ENCODE measurements at places on chromosomes 5 and 9.

GRCh38 chr5:118700510-118700909 is 287.8 kb downstream of the DTWD2 start:
- no peak for DNase-seq

GRCh38 chr9:122393284-122393983 is 22.6 kb downstream of the PTGS1 start:
- DNase-seq, result no peak

DNA sequence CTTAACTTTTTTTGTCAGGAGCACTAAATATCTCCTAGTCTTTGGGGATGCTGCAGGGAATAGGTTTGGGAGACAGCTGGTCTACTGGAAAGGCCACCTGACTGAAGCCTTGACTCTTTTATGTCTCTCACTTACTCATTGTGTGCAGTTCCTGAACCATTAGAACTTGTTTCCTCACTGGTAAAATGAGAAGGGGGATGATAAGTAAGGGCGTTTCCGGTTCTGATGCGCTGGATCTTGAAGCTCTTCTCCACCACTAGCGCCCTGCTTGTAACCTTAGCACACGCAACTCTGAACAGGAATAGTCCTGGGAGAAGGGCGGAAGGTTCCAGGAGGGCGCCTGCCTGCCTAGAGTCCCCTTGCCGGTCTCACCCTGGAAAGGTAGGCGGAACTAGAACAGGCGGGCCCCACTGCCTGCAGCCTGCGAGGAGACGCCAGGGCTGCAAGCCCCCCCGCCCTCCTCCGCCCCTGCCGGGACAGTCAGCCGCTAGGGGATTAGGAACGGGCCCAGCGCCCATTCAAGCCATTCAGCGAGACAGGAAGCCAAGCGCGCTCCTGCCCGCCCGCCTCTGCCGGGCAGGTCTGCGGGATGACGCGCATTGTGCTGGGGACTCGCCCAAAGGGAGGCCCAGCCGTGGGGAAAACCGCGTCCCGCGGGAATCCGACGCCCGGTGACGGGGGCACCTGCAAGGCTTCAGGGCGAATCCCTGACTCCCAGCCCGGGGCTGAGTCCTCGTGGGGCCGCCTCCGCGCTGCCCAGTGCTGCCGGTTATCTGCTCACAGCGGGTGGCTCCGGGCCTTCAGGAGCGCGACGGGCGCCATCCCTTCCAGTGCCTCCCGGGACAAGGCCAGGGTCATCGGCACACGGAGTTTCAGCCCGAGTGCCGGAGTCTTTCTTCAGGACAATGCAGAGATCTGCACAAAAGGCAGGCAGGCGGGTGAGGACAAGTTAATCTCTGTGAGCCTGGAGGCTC is 44.0 kb upstream of the XPA start:
- DNase-seq, result no peak

- DNase-seq, result no peak
These were observed 1.1 kb upstream of the ENTPD2 start for GRCh38 chr9:137054932-137055384.

GRCh38 chr5:151086905-151087360 is 6.1 kb upstream of the TNIP1 start:
- no peak for DNase-seq

DNA sequence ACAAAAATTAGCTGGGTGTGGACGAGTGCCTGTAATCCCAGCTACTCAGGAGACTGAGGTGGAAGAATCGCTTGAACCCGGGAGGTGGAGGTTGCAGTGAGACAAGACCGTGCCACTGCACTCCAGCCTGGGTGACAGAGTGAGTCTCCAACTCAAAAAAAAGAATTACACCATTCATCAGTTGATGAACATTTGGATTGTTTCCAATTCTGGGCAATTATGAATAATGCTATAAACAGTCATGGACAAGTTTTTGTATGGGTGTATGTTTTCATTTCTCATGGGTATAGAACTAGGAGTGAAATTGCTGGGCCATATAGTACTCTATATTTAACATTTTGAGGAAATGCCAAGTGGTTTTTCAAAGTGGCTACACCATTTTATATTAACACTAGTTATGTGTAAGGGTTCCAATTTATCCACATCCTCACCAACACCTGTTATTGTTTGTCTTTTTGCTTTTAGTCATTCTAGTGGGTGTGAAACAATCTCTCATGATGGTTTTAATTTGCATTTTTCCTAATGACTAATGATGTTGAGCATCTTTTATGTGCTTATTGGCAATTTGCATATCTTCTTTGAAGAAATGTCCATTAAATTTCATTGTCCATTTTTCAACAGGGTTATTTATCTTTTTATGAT is 9.0 kb upstream of the CCDC125 start:
- no peak for DNase-seq

GRCh38 chr5:101605700-101606099 is 690.4 kb downstream of the SLCO4C1 start:
- no peak for DNase-seq

DNA sequence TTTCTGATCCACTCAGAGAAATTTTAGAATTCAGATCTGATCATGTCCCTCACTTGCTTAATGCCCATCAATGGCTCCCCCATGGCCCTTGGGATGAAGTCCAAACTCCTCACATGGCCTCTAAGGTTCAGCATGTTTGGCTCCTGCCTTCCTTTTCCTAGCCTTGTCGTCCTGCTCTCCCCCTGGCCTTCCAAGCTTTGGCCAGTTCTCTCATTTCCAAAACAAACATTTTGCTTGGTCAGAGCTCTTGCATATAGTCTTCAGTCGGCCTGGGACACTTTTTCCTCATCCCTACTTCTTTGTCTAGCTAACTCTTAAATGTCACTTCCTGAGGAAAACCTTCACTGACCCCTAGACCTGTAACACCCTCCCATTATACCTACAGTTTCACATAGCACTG is 37.1 kb upstream of the PPP3R2 start:
- no peak for DNase-seq

GRCh38 chr5:142978726-142979125 is 208.5 kb downstream of the ARHGAP26 start:
- no peak for DNase-seq

- DNase-seq, result no peak
These were observed 1.7 kb downstream of the TUT7 start for GRCh38 chr9:86352440-86353077.

DNA sequence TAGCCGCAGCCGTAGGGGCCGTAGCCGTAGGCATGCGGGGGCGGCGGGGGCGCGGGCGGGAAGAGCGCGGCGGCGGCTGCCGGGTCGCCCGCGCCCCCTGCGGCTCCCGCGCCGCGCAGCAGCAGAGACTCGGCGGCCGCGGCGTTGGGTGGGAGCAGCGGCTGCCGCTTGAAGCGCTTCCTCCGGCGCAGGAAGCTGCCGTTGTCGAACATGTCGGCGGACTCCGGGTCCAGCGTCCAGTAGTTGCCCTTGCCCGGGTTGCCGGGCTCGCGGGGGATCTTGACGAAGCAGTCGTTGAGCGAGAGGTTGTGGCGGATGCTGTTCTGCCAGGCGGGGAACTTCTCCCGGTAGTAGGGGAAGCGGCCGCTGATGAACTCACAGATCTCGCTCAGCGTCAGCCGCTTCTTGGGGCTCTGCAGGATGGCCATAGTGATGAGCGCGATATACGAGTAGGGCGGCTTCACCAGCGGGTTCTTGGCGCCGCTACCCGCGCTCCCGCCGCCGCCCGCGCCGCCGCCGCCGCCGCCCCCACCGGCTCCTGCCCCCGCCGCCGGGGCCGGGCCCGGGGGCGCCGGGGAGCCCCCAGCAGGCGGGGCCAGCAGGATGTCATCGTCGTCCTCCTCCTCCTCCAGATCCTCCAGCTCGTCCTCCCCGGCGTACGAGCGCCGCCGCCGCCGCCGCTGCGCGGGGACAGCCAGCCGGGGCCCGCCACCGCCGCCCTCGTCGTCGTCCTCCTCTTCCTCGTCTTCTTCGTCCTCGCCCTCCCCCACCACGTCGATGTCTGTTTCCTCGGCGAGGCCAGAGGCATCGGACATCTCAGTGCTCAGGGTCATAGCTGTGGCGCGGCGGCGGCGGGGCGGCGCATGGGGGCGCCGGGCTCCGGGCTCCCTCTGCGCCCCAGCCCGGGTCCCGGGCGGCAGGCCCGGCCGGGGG is 781 bp downstream of the FOXD1 start:
- no peak for DNase-seq

GRCh38 chr5:37892586-37892985 is 52.7 kb upstream of the GDNF start:
- no peak for DNase-seq

DNA sequence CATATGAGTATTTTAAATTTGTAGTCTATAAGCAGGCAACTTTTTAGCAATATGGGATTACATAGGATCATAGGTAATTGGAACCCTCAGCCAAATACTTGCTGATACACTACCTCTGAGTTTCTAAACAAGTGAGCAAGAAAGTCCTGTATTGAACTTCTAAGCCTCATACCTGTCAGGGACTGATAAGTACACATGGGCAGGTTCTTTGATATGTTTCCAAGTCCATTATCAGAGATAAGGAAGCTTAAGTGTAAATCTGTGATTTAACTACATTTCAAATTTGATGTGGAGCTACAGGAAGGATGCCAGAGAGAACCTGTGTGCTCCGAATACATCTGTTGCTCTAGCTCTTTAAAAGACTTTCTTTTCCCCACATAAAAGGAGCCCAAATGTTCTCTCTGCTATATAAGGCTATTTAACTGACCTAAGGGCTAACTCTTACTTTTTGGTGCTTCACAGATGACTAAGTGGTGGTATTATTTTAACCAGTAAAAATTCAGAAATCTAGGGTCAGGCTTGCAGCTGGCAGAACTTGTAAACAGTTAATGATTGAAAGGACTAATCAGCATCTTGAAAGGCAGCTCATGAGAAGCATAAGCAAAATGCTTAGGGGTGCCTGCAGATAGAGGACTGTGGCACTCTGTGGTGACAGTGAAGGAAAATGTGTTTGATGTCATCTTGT is 228.6 kb downstream of the NR3C1 start:
- no peak for DNase-seq

DNA sequence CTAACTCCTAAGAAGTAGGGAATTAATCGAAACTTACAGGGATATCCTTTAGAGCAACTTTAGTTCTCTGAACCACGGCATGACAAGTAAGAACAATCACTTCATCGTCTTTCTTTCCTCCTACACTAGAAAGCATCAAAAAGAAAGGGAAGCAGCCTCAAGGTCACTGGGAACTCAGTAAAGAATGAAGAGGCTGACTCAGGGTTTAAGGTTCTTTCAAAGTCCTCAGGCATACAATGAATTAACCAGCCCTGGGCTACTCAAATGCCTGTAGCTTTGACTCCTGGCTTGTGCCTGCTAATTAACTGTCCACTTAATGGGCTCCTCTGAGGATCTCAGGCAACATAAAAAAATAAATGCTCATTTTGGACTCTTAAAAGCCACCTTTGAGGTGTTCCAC is 102.0 kb downstream of the TRIM32 start:
- no peak for DNase-seq

GRCh38 chr5:145068721-145069120 is 766.4 kb downstream of the PRELID2 start:
- no peak for DNase-seq

GRCh38 chr5:172455087-172455381 is 709 bp upstream of the SH3PXD2B start:
- DNase-seq, result no peak
